Foreskin fibroblast (primary cell): ENCODE measurements at places on chromosomes 7 and 10.

DNA sequence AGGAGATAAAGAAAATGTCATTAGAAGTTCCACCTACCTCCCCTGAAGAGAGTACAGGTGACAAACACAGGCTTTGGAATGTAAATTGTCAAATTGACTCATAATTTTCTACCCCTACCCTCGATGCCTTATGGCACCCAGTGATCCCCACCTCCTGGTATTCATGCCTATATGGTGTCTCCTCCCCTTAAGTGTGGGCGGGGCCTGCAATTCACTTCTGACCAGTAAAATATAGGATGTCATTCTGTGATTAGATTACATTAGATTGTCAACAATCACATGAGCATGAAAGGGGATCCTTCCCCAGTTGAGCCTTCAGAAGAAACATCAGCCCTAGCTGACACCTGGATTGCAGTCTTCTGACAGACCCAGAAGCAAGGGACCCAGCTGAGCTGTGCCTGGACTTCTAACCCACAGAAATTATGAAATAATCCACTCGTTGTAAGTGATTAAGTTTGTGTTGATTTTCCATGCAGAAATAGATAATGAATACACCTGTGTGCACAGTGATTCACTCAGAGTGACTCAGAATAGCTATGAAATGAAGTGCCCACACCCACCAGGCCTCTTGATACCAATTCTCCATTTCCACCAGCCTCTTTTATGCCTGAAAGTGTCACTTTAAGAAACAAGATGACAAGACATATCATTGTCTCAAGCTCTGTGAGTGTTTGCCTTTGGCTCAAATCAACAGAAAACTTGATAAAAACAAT, 8.5 kb upstream of the SLC39A12 start:
- no peak for DNase-seq

DNA sequence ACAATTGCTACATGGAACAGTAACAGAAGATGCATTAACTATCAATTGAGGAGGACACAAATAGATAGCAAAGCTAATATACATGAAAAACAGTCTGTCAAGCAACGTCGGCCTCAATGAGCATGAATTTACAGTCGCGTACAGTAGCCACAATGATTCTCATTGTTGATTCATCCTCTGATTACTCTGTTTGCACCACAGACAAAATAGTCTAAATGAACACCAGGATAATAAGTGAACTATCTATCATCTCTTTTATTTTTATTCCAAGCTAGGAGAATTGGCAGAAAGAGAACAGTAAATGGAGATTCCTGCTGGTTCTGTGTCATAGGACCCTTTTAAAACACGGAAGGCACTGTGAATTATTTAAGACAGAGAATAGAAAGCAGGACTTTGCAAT, 108.5 kb downstream of the EVX1 start:
- DNase-seq: no peak

GRCh38 chr10:6233725-6234277, 31.1 kb downstream of the PFKFB3 start:
- no peak for DNase-seq

DNA sequence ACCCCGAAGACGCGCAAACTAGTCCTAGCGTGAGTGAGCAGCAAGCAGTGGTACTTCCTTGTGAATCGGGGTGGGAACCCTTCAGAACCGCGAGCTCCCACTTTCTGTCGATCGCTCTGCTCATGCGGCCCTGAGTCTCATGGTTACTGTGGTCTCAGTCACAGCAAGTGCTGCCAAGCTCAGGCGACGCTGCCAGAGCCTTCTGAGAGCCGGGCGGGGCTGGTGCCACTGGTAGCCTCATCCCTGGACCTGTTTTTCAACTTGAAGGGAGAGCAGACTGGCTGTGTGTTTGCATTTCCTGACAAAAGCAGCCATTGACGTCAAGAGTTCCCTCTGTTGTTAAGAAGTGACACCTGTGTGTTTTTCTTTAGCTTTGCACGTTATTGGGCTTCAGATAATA, 32.9 kb upstream of the BHLHA15 start:
- no peak for DNase-seq

GRCh38 chr7:26101361-26102151, 50.4 kb upstream of the NFE2L3 start:
- no peak for DNase-seq

DNA sequence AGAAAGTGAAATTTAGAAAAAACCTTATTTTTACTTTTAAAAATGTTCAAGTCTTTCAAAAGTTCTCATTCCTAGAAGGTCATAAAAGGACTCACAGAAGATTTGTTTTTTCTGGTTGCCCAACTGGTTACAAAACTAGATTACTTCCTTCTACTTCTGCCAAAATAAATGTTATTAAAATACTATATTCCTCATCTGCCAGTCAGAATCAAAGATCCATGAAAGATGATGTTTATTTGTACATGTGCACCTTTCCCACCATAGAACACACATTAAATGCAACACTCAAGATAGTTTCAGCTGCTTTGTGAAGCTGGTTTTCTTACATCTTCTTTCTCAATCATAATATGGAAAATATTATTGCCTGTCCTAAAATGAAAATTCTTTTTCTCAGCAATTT, 465.4 kb downstream of the ETV1 start:
- no peak for DNase-seq
